ENCODE measurements at places on chromosomes 2 and 18.
A peak's percentile ranks its signal among the peaks of the same experiment; 100 is the strongest.

DNA sequence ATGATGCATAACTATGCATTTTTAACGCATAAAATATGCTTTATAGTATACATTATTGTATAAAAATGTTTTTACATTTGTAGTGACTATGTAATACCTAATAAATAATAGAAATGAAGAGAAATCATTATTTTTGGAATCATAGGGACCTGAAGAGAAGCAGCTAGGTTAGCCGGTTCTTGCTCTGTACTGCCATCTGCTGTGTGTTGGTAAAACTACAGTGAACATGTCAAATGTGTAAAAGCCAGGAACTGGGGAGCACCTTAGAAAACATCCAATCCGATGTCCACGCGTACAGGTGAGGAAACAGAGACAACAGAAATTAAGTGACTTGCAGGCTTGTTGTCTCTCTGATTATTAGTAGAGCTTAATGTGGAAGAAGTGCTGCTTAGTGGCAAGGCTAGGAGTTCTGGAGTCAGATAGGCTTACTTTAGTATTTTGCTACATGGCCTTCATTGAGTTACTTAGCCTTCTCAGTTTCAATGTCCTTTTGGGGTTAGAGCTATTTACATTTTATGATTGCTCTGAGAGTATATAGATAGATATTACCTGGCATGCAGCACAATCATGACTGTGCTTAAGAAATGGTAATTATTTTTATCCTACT is 386.5 kb downstream of the DLGAP1 start:
- peak; percentile 39 for DNase-seq

DNA sequence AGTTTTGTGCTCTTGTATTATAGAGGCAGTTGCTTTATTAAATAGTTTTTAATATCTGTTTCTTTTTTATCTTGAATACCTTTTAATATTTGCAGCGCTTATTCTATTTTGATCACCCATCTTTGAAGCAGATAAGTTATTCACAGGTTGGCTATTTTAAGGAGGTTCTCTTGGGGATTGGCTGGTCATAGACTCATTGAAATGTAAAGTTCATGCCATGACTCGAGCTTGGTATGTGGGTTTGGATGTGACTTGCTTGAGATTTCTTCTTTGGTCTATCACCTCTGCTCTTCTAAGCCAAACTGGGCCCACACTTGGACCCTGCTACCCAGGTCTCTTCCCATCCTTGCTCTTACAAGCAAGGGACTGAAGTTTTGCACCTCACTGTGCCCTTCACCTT is 33.6 kb downstream of the FARP2 start:
- DNase-seq, result no peak

DNA sequence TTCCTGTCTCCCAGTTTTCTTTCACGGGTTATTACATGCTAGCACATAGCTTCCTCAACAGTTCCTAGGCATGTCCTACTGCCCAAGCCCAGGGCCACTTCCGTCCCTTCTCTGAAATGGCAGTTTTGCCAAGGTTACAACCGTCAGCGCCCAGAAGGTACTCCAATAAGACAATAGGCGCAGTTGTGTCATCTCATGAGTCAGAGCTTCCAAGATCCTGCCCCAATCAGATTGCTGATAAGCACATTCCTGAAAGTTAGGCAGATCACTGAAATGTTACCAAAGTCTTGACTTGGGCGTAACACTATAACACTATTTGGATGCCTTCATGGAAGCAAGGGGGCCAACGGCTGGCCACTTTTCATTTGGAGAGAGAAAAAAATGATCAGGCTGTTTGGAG is 34.2 kb downstream of the GKN2 start:
- DNase-seq, result no peak

GRCh38 chr2:65035351-65035943 is 20.8 kb upstream of the CEP68 start:
- no peak for DNase-seq

DNA sequence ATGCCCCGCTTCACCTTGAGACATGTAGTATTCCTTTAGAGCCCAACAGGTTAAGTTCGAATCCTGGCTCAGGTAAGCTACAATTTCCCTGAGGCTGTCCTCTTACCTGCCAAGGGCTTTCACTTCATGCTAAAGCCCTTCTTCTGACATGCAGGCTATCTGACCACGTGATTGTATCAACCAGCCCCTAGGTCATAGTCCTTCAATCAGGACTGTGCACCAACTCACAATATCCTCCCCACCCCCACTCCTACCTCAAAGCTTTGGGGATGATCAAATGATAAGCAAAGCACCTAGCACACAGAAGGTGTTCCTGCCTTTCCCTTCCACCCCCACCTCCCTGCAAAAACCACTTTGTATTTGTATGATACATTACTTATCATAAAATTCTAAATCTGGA is 78.9 kb downstream of the AAK1 start:
- no peak for DNase-seq

DNA sequence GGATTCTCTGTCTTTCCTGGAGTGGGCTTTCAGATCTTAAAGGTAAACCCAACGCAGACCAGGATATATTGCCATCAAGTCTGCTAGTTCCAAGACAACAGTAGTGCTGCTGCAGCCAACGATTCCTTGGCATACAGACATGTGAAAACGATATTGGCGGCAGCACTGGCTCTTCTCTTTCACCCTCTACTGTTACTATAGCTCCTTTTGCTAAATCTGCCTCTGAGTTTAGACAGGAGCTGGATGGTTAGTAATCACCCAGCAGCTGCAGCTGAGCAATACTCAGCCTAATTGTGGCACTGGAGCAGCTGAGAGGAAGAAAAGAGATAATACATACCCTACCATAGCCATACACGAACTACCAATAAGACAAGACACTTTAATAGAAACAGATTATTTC is 4.0 kb downstream of the YES1 start:
- DNase-seq, result no peak

- no peak for DNase-seq
Observed at GRCh38 chr2:132909427-132909826, 239.4 kb upstream of the LYPD1 start.

- DNase-seq, result no peak
Observed at GRCh38 chr18:12470382-12471075, 62.8 kb downstream of the PRELID3A start.

GRCh38 chr2:17133052-17133671 is 385.1 kb downstream of the RAD51AP2 start:
- no peak for DNase-seq

DNA sequence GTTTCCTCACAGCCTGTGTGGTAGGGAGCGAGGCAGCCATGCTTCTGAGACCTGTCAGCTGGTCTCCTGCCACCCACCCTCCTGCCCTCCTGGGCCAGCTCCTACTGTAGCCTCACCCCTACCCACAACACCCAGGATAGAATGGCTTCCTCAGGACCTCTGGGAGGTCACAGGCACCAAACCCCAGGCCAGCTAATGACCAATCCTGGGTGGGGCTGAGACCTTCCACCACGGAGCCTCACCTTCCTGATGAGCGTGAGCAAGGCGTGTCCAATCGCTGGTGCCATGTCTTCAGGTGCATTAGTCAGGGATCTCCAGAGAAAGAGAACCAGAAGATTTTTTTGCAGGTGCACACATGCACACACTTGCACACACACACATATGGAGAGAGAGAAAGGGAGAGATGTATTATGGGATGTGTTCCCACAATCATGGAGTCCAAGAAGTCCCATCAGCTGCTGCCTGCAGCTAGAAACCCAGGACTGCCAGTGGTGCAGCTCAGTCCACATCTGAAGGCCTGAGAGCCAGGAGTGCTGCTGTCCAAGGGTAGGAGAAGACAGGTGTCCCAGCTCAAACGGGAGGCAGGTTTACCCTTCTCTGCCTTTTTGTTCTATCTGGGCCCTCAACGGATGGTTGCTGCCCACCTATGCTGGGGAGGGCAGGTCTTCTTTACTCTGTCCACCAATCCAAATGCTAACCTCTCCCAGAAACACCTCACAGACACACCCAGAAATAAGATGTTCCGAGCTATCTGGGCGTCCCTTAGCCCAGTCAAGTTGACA is 70.4 kb upstream of the HDAC4 start:
- no peak for DNase-seq
